ENCODE measurements at places on chromosomes 5 and 9.
A peak's percentile ranks its signal among the peaks of the same experiment; 100 is the strongest.

GRCh38 chr5:87850843-87851242 is 417.8 kb downstream of the TMEM161B start:
- DNase-seq = no peak

DNA sequence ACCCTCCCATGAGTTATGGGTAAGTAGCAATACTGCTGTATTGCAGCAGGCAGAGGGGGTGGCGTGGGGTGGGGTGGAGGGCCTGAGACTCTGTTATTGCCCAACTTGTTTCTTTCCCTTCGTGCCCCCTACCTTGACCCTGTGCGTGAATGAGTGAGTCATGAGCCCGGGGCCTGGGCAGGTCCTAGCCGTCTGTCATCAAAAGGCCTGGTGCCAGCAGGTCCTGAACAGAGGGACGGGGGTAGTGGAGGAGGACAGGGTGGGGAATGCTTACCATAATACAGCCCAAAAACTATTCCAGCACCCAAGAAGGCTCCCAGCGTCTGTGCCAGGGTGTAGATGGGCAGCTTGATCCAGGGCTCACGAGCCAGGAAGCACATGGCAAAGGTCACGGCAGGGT is 4.3 kb downstream of the AQP3 start:
- peak; percentile 77 for DNase-seq

DNA sequence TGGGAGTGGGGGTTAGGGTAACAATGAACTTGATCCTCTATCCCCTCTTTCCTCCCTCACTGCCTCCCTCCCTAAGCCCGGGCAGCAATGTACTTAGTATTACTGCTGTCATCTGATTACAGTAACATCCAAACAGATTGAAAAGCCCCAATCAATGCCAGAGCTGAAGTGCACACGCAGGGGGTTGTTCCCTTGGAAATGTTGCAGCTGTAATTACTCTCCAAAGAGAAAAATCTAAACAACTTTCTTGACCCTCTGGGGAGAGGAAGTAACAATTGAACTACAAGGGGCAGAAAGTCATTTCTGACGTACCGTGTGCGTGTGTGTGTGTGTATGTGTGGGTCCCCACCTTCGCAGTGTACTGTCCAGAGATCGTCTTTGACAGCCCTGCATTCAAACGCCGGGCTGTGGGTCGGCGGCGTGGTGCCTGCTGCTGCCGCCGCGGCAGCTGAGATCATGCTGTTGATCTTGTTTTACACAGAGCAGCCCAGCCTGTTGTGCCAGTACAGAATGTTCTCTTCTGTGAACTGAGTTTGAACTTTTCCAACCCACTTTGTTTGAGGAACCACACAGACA is 66.0 kb upstream of the KLF9 start:
- DNase-seq = peak; percentile 89

DNA sequence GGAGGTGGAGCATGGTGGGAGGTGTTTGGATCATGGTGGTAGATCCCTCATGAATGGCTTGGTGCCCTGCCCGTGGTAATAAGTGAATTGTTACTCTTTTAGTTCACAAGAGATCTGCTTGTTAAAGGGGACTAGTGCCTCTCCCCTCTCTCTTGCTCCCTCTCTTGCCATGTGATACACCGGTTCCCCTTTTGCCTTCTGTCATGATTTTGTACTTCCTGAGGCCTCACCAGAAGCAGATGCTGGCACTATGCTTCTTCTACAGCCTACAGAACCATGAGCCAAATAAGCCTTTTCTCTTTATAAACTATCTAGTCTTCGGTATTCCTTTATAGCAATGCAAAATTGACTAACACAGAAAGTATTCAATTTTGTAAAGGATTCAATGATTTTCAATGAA is 817.1 kb downstream of the TLR4 start:
- no peak for DNase-seq

- DNase-seq = no peak
Measured at GRCh38 chr5:35313291-35313690, 83.0 kb upstream of the PRLR start.

GRCh38 chr9:19373527-19373926 is 6.5 kb downstream of the RPS6 start:
- no peak for DNase-seq

- no peak for DNase-seq
Measured at GRCh38 chr5:134656690-134657089, 8.1 kb downstream of the SEC24A start.

- peak; percentile 68 for DNase-seq
Measured at GRCh38 chr5:19987612-19988361, at the start of gene CDH18. Gene CDH18 (minus strand): TSS chr5:19988200. CDS start chr5:19838986, 149,214 bp downstream.

- no peak for DNase-seq
Measured at GRCh38 chr5:69293882-69294281, 38.7 kb downstream of the CCDC125 start.

GRCh38 chr5:54719384-54720283 is 202.1 kb downstream of the SNX18 start:
- no peak for DNase-seq

GRCh38 chr5:68382640-68383039 is 167.1 kb downstream of the PIK3R1 start:
- no peak for DNase-seq

DNA sequence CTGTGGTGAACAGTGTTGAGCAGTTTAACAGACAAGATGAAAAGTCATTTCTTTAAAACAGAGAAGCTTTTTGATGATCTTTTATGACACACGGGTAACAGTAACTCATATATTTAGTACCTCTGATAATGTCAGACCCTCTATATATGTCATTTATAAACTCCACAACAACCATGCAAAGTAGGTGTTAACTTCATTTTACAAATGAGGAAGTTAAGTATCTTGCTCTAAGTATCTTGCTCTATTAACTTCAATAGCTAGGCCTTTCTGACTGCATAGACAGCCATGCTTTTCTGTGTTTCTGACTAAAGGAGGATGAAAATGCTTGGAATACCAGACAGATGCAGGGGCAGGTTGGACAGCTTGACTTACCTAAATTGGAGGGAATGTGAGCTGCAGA is 1.8 kb downstream of the NUDT2 start:
- no peak for DNase-seq

GRCh38 chr5:150243590-150243989 is 46.0 kb downstream of the CAMK2A start:
- DNase-seq = no peak

- no peak for DNase-seq
Measured at GRCh38 chr5:145531038-145531734, 304.0 kb downstream of the PRELID2 start.

- no peak for DNase-seq
Measured at GRCh38 chr9:86322973-86323644, 31.1 kb downstream of the TUT7 start.

GRCh38 chr5:175098301-175098700 is 345.7 kb downstream of the DRD1 start:
- DNase-seq = no peak

- DNase-seq = no peak
Measured at GRCh38 chr9:107348836-107349235, 65.8 kb downstream of the RAD23B start.

DNA sequence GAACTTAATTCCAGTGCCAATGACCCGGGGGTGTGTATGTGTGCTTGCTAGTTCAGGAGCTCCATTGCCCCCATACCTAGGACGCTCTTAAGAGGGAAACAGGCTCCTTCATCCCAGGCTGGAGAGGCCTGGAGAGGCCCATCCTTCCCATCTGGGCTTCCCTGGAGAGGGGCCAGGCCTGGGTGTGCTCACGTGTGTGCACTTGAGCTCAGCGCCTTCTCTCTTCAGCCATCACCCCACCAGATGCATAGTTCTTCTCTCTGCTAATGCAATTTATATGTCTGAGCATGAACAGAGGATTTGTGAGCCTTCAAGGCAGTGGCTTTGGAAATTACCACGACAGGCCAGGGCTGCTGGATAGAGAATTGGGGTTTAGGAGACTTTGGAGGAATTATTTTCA is 48.6 kb upstream of the SHB start:
- DNase-seq = peak; percentile 52

DNA sequence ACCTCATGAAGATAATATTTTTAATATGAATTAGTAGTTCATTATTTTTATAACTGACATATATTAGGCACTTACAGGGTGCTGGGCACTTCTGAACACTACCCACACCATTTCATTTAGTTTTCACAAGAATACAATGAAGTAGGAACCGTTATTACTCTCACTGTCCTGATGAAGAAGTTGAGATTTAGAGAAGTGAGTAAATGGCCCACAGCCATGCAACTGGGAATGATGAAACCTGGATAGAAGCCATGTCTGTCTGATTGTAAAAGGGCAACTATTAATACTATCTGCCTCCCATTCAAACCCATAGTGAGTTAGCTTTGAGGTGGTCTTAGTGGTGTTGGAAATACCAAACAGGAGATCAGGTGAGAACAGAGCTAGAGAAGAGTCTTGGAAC is 29.6 kb upstream of the OTULINL start:
- DNase-seq = no peak

GRCh38 chr9:134307674-134308638 is 18.3 kb upstream of the RXRA start:
- peak; percentile 43 for DNase-seq

DNA sequence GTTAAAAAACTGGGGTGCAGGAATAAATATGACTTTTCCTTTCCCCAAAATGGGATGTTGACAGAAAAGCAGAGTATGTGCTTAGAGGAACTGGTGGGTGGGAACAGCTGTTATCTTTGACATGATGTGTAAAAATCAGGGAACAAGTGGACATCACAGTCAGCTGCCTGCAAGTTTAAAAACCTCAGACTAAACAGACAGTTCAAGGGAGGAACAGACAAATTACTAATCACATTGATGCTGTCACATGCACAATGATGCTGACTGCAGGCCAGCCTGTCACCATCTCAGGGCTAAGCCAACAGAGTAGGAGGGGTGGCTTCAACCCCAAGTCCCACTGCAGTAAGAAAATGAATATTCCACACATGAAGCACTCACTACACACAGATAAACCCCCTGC is 38.2 kb upstream of the UBAP2 start:
- DNase-seq = no peak

GRCh38 chr5:146331423-146331822 is 7.2 kb upstream of the POU4F3 start:
- DNase-seq = no peak

GRCh38 chr5:140312067-140312790 is 9.3 kb upstream of the PFDN1 start:
- DNase-seq = no peak

GRCh38 chr5:122844910-122845228 is 544 bp upstream of the SNX24 start:
- no peak for DNase-seq

DNA sequence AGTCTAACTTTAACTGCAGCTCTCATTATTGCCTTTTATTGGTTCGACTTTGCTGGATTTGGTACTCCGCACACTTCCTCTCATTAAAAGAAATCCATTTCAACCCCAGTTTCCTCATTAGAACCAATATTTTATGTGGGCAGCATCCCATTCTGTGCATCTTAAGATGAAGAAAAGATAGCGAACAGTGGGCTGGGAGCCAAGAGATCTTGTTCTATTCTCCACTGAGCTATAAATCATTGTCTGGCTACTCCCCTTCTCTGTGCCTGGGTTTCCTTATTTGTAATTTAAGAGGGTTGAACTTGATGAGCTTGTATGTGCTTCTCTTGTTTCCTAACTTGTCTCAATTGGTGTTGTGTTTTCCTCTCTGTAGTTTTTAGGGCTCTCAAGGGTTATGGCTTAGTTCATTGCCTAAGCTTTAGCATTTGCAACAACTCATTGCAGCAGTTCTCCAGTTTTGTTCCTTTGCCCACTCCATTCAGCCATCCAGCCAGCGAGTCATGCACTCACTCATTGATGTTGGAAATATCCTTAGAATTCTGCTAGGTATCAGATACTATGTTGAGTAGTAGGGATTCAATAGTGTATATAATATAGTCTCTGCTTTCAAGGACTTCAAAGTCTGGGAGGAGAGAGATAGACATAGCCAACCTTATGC is 273.3 kb upstream of the TNC start:
- DNase-seq = no peak

DNA sequence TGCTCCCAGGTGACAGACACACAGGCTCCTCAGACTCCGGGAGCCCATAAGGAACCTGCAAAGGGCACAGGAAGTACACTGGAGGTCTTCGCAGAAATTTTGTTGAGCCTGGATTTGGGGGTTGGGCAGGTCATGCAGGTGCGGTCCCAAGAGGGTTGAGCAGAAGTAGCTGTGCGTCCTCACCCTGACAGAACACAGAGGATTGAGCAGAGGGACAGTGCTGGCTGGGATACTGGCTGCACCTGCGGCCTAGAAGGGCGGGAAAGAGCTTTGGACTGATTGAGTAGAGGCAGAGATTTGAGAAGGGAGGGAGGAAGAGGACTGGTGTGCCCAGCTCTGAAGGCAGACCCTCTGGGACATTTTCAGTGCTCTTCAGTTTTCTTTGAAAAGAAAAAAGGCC is 65.4 kb downstream of the PTPDC1 start:
- DNase-seq = no peak

DNA sequence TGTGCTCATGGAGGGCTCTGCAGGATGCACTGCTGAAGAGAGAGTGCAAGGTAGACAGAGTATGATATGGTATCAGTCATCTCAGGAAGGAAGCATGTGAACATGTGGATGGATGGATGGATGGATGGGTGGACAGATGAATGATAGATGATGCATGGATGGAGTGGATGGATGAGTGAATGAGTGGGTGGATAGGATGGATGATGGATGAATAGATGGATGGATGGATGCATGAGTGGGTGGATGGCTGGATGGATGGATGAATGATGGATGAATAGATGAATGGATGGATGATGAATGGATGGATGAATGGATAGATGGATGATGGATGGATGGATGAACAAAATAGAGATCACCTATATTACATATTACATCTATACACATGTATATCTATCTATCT is 341.3 kb downstream of the DRD1 start:
- DNase-seq = no peak

- no peak for DNase-seq
Measured at GRCh38 chr9:23779220-23779619, 46.8 kb downstream of the ELAVL2 start.

DNA sequence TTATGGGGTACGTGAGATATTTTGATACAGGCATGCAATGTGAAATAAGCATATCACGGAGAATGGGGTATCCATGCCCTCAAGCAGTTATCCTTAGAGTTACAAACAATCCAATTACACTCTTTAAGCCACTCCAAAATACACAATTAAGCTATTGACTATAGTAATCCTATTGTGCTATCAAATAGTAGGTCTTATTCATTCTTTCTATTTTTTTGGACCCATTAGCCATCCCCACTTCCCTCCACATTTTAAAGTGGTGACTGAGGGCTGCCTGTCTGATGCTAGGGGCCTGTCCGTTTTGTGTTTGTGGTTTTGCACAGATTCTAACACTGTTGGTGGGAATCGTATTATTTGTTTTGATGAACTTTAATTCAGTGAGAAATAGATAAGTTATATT is 129.7 kb upstream of the DHFR start:
- no peak for DNase-seq

DNA sequence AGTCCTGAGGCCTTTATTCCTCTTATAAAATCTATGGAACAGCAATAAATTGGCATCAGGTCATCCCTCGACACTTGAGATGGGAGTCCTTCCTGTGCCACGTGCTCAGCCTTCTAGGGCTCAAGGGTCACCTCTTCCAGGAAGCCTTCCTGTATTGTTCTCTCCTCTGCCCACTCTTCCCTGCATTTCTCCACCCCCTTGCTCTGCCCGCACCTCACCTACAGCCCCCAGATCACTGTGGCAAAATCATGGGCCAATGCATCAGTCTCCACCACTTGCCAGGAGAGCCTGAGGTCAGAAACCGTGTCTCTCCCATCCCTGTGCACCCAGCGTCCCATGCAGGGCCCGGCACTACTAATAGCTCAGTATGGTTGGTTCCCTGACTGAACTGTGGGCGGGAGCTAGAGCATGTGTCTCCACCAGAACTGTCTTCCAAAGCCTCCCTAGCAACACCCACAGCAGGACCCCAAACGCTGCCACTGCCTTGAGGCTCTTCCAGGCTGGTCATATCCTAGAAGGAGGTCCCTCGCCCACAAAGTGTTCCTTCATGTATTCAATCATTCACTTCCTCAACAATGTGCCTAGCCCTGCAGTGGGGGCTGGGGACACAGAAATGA is 13.5 kb downstream of the DUSP1 start:
- peak; percentile 40 for DNase-seq

Measured in upper lobe of right lung (tissue), 1 donor.